ENCODE measurements at places on chromosomes 7 and 10. TPM values are rescaled to one million over a fixed set of nuclear protein-coding genes. Genes with fewer than 3 reads are reported as not detected.

GRCh38 chr10:98262571-98262970 is 5.4 kb downstream of the LOXL4 start:
- DNase-seq, result peak; percentile 30

DNA sequence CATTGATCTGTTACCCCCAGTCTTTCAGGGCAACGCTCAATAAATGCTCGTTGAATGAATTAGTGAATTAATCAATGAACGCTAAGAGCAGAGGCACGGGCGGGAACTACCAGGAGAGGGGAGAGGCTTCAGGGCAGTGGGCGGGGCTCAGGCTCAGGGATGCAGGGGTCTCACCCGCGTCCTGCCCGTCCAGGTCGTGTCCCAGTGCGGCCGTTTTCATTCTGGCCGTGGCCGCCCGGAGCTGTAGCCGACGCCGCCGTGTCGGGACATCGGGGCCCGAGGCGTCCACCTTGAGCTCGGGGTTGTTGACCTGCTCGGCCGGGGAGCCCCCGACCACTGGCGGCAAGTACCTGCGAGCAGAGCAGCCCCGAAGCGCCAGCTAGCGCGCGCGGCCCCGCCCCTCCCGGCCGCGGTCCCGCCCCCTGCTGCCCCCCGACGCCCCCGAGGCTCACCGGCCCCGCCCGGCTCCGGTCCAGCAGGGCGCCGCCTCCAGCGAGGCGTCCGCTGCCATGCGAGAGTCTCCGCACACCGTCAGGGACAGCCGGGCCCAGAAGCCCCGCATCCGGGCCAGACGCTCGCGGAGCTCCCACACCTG is 2.8 kb upstream of the GAL3ST4 start:
- DNase-seq, result no peak

GRCh38 chr7:83155407-83155806 is 7.3 kb downstream of the PCLO start:
- DNase-seq, result no peak

DNA sequence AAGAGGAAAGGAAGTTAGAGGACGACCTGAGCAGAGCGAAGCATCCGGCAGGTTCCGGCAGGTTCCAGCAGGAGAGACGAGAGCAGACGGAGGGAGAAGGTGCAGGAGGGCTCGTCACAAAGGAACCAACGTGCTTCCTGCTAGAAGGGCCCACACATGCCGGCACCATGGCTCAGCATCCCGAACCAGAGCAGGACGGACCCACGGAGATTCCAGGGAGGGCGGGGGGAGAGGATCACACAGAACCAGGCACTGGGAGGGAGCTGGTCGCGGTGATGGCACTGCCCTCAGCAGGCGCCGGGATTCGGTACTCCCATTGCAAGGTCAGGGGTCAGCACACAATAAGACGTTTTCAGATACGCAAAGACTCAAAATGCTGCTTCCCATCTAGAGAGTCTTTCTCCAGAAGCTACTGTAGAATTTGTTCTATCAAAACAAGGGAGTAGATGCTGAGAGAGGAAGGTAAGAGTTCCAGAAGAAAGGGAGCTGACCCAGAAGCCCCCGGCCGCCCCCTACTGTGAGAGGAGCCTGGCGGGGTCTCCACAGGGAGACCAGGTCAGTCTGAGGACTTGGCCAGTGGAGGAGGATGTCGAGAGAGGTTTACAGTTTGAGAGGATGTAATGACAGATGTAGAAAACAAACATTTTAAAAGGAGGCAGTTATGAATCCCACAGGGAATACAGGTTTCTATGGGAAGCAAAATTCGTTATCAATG is 23.6 kb upstream of the PWWP2B start:
- DNase-seq, result no peak

GRCh38 chr10:11581213-11581612 is 30.2 kb downstream of the USP6NL start:
- DNase-seq, result no peak

- DNase-seq, result no peak
Observed at GRCh38 chr7:41882256-41882655, 179.4 kb upstream of the INHBA start.

DNA sequence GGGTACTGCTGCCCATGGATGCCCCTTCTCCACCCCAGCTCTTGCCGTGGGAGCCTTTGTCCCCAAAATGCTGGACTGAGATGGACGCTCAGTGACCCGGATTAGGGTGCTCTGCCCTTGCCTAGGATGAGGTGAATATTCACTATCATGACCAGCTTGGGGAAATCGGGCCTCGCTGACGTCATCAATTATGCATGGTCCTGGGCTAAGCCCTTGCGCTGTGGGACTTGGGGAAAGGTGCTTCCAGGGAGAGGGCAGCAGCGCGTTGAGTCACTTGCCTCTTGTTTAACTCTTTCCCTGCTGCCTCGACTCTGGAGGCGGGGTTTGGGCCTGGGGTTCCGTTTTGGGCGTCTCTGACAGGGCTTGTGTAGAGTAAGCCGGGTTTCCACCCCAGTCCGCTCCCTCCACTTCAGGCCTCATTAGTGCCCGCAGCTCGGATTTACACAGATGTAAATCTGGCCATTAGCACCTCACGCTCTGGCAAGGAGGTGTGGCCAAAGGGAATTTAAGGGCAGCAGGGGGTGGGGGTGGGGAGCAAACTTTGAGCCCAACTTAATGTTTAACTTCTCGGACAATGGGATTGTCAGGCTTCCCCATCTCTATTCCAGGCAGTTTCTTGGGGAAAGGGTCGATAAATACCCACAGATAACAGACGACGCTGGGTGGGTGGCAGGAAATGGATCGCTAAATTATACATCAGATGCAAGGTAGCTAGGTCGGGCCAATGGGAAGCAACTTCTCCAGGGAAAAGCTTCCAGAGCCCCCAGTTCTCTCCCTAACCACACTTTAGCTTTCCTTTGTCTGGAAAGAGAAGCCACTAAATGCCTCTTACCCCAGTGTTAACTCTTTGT is 51.3 kb upstream of the TCF7L2 start:
- peak; percentile 16 for DNase-seq

The OR2A7 gene
- not detected for total RNA-seq

DNA sequence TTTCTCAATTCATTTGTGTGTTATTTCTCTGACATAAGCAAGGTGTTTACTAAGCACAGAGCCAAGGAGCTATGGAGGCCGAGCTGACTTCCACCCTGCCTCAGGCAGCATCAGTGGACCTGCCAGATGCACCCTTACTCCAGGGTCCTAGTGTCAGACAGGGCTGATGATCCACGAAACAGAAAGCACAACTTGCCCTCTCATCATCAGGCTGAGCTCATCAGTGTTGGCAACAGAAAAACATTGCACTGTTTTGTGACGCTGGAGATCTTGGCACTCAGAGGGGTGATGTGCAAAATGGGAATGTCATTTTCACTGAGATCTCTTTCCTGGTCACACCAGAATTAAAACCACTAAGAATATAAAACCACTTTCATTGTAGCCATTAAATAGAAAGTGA is 201.8 kb downstream of the GLI3 start:
- DNase-seq, result no peak

DNA sequence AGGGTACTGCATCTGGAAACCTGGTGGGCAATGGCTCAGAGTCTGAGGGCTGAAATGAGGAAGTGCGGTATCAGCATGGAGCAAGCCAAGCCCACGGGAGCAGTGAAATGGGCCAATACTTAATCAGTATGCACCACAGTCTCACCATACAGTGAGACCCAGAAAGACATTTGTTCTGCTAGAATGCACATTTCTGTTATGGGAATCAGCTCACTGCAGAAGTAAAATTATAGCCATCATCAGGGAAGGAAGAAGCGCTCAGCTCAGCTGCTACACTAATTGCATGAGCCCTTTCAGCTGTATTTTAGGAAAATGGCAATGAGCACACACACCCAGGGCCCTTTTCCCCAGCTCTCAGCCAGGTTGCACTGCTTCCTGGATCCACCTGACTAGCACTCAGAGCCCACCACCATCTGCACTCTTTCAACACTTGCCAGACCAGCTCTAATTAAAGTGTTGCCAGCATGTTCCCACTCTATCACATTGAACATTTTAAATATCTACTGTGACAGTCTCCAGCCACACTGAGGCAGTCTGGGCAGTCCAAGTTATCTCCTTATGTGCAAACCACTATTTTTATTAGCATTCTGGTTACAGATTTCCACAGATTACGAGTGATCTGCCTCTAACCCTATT is 44.2 kb upstream of the PIK3AP1 start:
- DNase-seq, result no peak

- no peak for DNase-seq
Observed at GRCh38 chr7:106354822-106355221, 70.0 kb upstream of the NAMPT start.

GRCh38 chr7:82442492-82443035 is 1.0 kb downstream of the CACNA2D1 start:
- no peak for DNase-seq

- no peak for DNase-seq
Observed at GRCh38 chr7:127961786-127962453, 69.3 kb downstream of the LRRC4 start.

The HACD1 gene
- total RNA-seq, result 136 TPM

The SPDYE16 gene
- total RNA-seq, result not detected

- DNase-seq, result no peak
Observed at GRCh38 chr10:61891906-61892585, 9.5 kb upstream of the ARID5B start.

The TAF6 gene
- total RNA-seq, result 62.4 TPM

GRCh38 chr10:106911096-106911495 is 253.4 kb downstream of the SORCS1 start:
- no peak for DNase-seq

The HOXA1 gene
- total RNA-seq, result 0.54 TPM

DNA sequence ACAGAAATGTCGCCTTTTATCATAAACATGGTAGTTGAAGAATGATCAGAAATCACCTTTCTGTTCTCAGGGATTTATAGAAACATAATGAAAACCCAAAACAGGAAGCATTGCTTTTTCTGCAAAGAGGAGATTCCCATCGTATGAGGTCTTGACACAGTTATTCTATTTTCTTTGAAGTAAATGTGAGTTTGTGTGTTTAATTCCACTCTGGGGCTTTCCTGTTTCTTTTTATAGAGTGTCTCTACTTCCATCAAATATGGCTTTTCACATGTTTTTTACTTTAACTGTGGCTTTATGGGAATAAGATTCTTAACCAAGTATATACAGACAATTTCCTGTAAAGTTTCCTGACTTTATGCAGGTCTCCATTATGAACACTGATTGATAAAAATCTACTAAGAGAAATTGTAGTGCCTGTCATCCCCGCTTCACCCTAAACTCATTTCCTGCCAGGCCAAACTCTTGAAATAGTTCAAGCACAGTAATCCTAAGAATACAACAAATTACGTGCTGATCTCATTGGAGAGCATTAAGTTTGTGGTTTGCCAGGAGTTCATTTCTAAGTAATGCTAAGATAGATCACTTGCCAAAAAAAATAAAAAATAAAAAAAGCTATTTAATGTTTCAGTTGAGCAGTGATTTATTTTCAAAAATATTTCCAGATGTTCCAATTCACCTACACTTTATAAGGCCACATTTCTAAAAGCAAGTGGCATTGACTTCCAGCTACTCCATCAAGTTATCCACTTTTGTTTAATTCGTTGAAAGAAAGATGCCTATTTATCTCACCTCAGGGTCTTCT is 52.2 kb upstream of the SEC61G start:
- peak; percentile 82 for DNase-seq

GRCh38 chr7:94003446-94004023 is 620 bp downstream of the BET1 start:
- DNase-seq, result peak; percentile 5

DNA sequence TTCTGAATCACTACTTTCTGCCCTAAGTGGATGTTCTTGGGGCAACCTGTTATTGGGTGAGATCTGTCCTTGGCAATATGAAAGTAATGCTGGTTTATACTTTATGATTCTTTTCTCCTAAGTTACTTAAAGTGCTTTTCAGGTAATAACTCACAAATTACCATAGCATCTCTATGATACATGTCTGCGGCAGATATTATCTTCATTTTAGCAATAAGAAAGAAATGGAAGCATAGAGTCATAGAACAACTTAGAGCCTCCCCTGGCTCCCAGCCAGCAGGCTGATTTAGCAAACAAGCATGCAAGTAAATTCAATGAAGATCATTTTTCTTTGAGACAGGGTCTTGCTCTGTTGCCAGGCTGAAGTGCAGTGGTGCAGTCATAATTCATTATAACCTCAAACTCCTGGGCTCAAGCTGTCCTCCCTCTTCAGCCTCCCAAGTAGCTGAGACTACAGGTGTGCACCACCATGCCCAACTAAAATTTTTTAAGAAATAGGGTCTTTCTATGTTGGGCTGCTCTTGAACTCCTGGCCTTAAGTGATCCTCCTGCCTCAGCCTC is 38.1 kb upstream of the GRM8 start:
- DNase-seq, result no peak

- DNase-seq, result no peak
Observed at GRCh38 chr10:3537518-3537917, 247.5 kb downstream of the KLF6 start.

DNA sequence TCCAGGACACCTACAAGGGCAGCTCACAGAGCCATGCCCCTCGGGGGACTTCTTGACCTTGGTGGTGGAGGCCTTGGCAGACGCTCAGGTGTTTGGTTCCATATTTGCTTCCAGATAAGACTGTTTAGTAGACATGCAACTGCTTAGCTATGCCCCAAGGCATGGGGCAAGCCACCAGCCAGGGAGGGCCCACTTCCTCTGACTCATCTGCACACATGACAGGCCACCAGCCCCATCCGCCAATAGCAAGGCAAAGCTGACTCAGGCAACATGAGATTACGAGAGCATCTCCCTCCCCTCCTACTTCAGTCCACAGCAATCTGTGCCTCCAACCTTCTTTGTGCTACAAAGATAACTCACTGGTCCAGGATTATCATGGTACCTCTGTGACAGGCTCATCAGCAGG is 54.9 kb downstream of the KCNMA1 start:
- DNase-seq, result peak; percentile 89

GRCh38 chr10:130022511-130023299 is 58.6 kb upstream of the EBF3 start:
- peak; percentile 96 for DNase-seq

- DNase-seq, result no peak
Observed at GRCh38 chr7:127485482-127485881, 93.0 kb upstream of the ZNF800 start.

DNA sequence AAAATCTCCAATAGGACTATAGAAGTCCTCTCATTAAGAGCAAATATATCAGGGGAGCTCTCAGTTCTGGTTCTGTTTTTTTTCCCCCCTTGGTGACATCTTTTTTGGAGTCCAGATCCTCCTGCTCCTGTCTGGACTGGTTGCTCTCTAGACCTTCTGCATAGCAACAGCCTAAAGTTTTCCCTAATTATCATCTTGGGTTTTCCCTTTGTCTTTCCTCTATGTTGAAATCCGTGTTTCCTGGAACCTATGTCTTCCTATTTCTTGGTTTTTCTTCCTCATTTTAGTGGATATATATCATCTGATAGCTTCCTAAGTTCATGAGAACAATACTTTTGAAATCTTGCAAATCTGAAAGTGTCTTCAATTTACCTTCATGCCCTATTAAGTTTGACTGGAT is 29.7 kb upstream of the MTERF1 start:
- DNase-seq, result no peak

The DLG5 gene
- 48.6 TPM for total RNA-seq

- DNase-seq, result peak; percentile 3
Observed at GRCh38 chr10:35783305-35783838, 141.3 kb upstream of the FZD8 start.

The MRLN gene
- not detected for total RNA-seq

The DPP6 gene
- total RNA-seq, result not detected

- DNase-seq, result peak; percentile 67
Observed at GRCh38 chr7:150428671-150429451, 21.6 kb upstream of the GIMAP8 start.

The XRCC2 gene
- 4.2 TPM for total RNA-seq
